ENCODE measurements at places on chromosomes 3 and 15. TPM values are rescaled to one million over a fixed set of nuclear protein-coding genes. Genes with fewer than 3 reads are reported as not detected.

The SLC2A2 gene
- not detected for total RNA-seq

- no peak for DNase-seq
- H3K4me1 ChIP-seq, result no peaks in the 10 kb centered on the region
- H3K4me3 ChIP-seq, result no peak overlapping the region
- no peaks in the 10 kb centered on the region for H3K27me3 ChIP-seq
- no peak overlapping the region for H3K27ac ChIP-seq
These were observed 113.8 kb downstream of the C3orf38 start for GRCh38 chr3:88263417-88264100.

DNA sequence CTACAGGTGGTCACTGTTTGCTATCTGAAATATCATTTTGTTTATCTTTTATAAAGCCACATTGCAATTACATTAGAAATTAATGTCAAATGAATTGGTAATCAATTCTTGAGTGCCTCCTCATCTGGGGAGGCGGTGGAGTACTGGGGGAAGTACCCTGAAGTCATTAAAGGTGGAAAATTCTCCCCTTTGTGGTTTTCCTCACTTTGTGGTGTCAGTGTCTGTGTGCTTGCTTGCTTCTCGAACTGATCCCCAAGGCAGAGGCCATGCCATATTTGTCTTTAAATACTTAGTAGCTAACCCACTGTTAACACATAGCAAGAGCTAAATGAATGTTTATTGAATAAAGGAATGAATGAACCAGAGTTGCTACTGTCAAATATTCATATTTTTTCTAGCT is 40.5 kb upstream of the CCK start:
- H3K27me3 ChIP-seq, result no peaks in the 10 kb centered on the region
- H3K36me3 ChIP-seq, result no peaks in the 10 kb centered on the region
- H3K4me1 ChIP-seq, result no peaks in the 10 kb centered on the region
- no peak overlapping the region for H3K27ac ChIP-seq
- no peak overlapping the region for H3K4me3 ChIP-seq

DNA sequence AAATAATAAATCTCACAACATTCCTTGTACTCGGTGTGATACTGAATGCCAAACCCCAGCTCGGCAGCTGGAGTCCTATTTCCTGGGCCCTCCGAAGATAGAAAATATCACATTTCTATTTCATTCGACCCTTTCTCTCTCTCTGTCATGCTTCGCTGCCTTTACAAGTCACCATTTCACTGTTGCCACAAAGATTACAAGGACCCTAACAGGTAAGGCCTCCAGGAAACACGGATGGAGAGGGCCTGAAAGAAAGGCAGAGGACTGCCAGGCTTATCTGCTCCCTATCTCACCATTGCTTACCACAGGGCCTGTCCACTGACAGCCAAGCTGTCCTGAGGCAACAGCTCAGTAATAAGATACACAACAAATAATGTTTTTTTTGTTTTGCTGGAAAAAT is 376.5 kb downstream of the MECOM start:
- H3K27ac ChIP-seq, result peak overlapping the region; percentile 20
- no peak overlapping the region for H3K4me3 ChIP-seq
- H3K27me3 ChIP-seq, result no peaks in the 10 kb centered on the region
- DNase-seq, result no peak

- no peak overlapping the region for H3K27ac ChIP-seq
- H3K4me1 ChIP-seq, result no peaks in the 10 kb centered on the region
- no peak for DNase-seq
- no peaks in the 10 kb centered on the region for H3K36me3 ChIP-seq
- no peaks in the 10 kb centered on the region for H3K27me3 ChIP-seq
These were observed 1034.6 kb downstream of the NSUN3 start for GRCh38 chr3:95097493-95097892.

- no peak for DNase-seq
- no peak overlapping the region for H3K27ac ChIP-seq
- H3K4me3 ChIP-seq, result no peak overlapping the region
- no peaks in the 10 kb centered on the region for H3K36me3 ChIP-seq
- peaks cover 21% of the 10 kb centered on the region for H3K4me1 ChIP-seq
These were observed 85.9 kb downstream of the TNIK start for GRCh38 chr3:171374260-171374659.
